Stimulated activated effector memory CD8-positive, alpha-beta T cell treated with anti-CD3 and anti-CD28 coated beads, Interleukin-12 subunit alpha, Interleukin-12 subunit beta, amount 100 ng/mL, for 72 hours (primary cell): ENCODE measurements at places on chromosomes 3 and 15.

DNA sequence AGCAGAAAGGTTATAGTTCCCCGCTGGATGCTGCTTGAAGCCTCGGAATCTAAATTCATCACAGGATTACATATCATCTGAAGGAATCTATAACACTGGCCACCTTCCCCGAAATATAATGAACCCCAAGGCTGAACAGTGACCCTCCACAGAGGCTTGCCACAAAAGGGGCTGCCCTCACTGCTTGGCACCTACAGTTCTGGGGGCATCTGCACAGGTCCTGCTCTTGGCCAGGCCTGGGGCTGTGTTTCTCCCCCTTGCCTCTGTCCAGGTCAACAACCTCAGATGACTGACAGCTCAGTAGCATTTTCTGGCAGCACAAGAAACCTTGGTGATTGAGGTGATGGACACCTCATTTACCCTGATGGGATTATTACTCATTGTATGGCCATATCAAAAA lies 1.5 kb upstream of the ADAMTS17 start:
- no peak for DNase-seq

DNA sequence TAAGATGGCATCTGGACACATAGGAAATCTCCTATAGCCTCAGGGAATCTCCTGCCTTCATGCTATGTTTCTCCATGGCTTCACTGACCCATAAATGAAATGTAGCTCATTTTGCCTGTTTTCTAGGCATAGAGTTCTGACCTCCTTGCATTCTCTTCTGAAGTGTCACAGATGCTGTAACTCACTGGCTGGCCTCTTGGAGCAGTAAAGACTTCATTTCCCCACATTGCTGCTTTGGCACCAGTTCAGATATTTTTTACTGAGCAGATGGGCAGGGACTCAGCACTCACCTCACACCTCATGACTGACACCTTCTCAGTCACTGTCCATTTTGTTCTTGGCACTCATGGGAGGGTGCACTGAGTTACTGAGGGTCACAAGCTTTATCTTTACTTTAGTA lies 286.7 kb upstream of the TGFBR2 start:
- peak; percentile 5 for DNase-seq

GRCh38 chr15:66611257-66612053 lies 45.7 kb upstream of the LCTL start:
- no peak for DNase-seq

DNA sequence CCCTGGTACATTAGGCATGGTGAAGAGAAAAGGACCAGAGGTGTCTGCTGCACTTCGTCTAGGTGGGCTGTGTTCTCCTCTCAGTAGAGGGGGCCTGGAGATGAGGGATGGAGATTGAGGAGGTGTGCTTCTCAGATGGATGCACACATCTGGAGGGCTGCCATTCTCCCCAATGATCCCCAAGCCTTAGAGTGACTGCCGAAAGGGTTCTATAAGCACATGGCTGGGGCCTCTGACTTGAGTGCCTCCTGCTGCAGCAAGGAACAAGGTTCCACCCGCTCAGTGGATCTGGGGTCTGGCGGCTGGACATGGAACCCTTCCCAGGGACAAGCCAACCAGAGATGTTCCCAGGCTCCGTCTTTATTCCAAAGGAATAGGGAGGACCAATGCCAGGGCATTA lies 66.8 kb downstream of the CPN2 start:
- no peak for DNase-seq

GRCh38 chr3:47645551-47645950 lies 66.9 kb upstream of the CSPG5 start:
- DNase-seq: no peak
